ENCODE measurements at places on chromosomes 7 and 10.

DNA sequence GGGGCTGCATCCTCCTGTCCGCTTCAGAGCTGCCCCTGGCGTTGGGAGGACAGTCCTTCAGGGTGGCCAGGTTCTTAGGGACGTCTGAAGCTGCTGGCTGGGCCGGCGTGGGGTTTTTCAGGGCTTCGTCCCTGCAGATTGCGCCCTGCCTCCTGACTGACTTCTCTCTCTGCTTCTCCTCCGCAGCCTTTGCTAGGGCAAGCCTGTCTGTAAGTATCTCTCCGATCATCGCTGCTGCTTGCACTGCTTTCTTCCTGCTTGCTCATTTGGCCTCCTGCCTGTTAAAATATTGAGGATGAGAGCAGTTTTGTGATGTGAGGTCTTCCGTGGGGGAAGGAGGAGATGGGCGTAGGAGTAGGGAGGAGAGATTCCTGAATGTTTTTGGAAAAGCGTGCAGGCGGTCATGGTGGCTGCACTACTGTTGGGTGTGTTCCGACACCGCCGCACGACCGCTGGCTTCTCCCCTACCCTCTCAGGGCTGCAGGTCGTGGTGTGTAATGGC lies 25.3 kb downstream of the PFKFB3 start:
- DNase-seq: no peak

DNA sequence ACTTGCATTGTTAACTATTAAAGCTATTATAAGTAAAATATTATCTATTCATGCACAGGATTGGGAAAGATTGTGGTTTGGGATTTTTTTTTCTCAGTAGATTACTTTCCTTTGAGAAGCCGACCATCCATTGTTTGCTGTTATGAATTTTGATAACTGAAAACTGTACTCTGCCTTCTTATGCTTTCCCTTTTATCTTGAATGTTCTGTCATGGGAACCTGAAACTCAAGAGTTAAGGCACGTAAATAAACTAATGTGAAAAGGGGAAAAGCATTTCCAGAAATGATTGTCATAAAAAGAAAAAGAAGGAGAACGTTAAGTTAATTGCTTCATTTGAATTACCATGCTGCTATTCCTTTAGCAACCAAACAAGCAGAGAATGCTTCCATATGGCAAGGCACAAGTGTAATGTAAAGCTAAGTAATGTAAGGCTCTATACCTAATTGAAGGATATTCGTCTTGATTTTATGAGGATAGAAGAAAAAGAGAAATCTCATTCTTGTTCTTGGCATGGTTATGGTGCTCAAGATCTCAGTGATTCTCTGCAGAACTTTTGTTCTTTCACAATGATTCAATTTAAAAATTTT lies 370.8 kb downstream of the AUTS2 start:
- DNase-seq: no peak

DNA sequence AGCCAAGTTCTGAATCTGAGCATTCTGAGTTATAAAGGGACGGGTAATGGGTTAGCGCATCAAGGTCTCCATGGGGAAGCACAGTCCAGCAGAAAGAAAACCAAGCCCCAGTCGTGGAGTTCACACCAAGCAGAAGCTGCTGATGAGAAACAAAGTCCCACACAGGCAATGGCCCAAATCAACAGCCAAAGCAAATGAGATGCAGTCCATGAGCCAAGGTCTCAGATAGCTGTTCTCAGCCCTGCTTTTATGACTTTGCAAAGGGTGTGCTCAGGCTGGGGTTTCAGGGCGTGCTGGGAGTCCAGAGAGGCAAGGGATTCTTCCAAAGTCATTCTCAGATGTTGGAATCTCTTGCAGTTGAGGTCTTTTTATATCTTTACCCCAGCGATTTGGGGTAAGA lies 32.0 kb downstream of the THNSL1 start:
- DNase-seq: no peak

DNA sequence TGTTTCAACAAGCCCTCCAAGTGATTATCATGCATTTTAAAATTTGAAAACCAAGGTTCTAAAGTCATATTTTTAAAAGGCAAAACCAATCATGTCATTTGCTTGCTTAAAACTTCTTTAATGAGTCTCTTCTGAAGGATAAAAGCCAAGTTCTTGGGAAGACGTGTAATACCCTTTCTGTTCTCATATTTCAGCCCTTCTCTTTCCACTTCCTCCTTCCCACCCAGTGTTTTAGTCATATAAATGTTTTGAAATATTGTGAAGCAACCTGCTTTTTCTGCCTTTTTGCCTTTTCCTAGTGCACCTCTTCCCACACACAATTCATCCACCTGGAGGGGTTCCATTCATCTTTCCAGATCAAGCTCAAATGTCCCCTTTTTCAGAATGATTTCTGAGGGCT lies 211.1 kb upstream of the LRRTM3 start:
- no peak for DNase-seq

DNA sequence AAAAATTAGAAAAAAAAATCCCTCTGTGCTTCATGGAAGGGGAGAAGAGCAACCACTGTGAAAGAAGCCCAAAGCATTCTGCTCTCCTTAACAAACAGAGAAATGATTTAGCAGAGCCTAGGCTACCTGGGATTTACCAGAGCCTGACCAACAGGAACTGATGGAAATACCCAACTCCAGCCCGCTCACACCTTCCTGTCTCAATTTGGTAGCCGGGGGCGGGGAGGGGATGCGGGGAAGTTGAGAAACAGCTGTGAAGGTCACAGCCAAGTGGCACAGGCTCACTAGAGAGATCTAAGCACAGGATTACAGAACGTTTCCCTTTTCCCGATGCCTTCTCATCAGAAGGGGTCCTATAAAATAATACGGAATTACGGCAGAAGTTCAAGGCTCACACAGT lies 17.6 kb downstream of the RSU1 start:
- DNase-seq: no peak

GRCh38 chr10:114749014-114749413 lies 72.6 kb upstream of the FHIP2A start:
- no peak for DNase-seq

- no peak for DNase-seq
Observed at GRCh38 chr10:71802715-71803488, 29.6 kb upstream of the VSIR start.

- DNase-seq: no peak
Observed at GRCh38 chr10:77308084-77308732, 329.4 kb downstream of the KCNMA1 start.

GRCh38 chr10:11489591-11489990 lies 121.9 kb downstream of the USP6NL start:
- DNase-seq: no peak

DNA sequence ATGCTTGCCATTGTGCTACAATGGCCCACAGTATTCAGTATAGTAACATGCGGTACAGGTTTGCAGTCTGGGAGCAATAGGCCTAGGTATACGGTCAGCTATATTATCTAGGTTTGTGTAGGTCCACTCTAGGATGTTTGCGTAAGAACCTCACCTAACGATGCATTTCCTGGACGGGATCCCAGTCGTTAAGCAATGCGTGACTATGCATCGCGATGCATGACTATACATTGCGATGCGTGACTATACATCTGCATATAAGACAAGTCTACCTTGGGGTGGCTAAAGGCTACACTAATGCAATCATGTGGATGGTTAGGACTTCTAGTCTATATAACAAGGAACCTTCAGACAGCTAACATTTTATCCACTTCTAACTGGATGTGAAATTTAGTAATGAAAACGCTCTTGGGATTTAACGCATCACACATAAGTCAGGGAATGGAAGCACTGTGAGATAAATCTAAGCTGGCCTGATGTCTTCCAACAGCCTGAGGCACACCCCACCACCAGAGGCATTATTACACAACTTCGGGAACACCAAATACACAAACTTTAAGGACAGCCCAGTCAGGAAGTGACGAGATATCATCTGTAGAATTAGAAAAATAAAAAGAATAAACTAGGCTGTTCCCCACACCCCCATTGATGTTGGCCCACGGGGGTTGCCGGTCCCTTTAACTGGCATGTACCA lies 9.2 kb downstream of the GNA12 start:
- no peak for DNase-seq

GRCh38 chr7:116998567-116999175 lies 45.4 kb downstream of the ST7 start:
- no peak for DNase-seq

- DNase-seq: no peak
Observed at GRCh38 chr7:127809261-127809702, 157.3 kb downstream of the SND1 start.

DNA sequence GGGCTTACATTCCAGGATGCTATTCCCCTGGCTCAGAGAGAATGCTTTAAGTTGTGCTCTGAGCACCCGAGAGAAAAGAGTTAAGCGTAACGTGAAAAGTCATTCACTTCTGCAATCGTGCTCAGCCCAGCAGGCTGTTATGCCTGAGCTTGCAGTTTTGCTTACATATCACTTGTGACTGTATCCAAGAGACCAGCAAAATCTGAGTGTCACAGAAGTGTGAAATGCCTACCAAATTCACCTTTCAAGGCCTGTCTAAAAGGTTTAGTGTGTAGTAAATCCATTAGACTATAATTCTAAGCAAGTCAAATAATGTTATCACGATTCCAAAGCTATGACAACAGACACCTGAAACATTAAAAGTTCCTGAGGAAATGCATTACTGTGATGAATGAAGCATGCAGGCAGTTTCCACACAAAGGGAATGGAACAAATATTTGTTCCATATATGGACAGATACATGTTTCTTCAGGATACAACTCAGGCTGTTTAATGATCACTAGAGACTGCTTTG lies 20.1 kb downstream of the ITGB1 start:
- no peak for DNase-seq
